Pulmonary artery endothelial cell (primary cell): ENCODE measurements at places on chromosomes 2 and 18. TPM values are rescaled to one million over a fixed set of nuclear protein-coding genes. Genes with fewer than 3 reads are reported as not detected.

DNA sequence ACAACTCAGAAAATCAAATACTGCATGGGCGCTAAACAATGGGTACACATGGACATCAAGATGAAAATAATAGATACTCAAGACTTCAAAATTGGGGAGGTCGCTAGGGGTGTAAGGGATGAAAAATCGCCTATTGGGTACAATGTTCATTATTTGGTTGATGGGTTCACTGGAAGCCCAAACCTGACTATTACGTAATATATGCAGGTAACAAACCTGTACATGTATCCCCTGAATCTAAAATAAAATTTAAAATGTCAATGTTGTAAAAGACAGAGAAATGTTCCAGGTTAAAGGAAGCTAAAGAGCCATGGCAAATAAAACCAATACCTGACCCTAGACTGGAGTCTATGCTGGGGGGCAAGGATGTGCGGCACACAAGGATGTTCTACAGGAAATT, 80.4 kb upstream of the CCBE1 start:
- DNase-seq, result no peak

SIGLEC15 gene
- total RNA-seq, result 0.13 TPM in 1 of 2 replicates, not detected in the other

DNA sequence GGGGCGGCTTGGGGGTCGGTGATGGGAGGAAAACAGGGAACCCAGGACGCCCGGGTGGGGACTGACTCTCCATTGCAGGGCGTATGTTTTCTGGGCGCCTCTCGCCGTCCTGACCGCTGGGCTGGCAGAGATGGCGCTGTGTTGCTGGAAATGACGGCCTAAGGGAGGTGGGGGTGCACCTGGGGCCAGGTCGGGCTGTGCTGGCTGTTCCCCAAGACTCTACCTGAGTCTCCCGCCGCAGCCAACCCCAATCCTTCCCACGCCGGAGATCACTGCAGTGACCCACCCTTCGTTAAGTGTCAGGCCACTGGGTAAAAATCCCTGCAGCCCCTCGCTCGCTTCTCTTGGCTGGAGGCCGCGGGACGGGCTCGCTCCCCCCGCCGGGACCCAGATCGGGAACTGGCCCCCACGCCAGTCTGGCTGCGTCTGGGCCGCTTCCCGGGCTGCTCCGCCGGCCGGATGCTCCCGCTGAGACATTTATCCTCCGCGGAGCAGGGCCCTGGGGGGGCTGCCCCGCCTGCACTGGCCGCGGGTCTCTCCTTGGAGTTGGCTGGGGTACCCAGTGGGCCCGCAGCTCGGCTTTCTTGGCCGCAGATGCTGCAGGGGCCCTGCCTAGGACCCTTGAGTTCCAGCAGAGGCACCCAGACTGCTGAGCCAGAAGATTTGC, 7.8 kb upstream of the ARMC9 start:
- no peak for DNase-seq

GRCh38 chr2:182179176-182179575, 193.5 kb downstream of the PPP1R1C start:
- no peak for DNase-seq

CRYGD gene
- not detected in 2 replicates for total RNA-seq

SH3BP4 gene
- 47.7 and 56.5 TPM in 2 replicates for total RNA-seq

IL18R1 gene
- total RNA-seq, result 3.7 and 8.3 TPM in 2 replicates

DNA sequence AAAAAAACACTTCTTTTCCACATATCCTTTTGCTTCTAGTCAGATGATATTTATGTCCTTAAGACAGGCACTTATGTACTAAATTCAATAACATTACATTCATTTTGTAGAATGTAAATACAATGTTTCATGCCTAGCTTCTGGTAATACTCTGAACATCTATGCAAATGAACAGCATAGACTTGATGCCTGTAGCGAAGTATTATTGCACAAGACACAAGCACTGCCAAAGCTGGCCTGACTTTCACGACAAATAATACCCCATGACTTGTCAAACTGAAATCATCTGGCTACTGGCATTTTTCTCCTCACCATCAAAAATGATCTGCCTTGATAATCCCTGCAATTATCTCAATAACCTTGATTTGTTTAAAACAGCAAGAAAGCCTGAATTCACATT, 101.3 kb downstream of the L3MBTL4 start:
- DNase-seq, result no peak

DNA sequence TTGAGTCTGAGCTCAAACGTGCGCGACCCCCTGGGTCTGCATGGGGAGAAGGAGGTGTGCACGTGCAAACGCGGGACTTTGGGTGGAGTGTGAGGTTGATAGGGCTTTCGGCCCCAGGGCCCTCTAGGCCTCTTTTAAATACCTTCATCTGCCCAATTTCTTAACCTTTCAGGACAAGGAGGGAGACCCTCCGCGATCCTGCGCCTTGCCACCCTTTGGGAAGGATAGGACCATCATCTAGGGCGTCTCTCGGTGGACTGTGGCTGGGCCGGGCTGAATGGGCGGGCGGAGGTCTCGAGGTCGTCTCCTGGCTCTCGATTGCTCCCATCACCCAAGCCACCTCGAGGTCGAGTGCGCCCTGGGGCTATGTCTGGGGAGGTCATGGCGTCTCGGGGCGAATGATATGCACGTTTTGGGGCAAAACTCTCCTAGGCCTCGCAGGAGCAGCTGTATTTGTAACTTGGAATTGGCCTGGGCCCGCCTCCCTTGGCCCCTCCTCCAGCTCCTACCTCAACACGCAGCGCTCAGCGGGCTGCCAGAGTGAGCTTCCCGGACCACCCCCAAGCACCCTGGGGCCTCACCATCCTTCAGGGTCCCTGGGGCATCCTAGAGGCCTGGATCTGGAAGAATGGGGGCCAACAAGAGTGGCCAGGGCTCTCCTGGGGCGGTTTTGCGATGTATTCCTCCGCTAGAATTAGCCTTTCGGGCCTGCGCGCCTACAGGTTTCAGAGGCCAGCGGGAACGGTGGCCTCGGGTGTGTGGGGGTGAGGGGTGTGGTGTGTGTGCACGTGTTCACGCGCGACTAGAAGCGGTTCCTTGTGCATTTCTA, 8.7 kb upstream of the SIX3 start:
- DNase-seq, result no peak

GRCh38 chr18:47095810-47096209, 54.5 kb downstream of the HDHD2 start:
- no peak for DNase-seq

DNA sequence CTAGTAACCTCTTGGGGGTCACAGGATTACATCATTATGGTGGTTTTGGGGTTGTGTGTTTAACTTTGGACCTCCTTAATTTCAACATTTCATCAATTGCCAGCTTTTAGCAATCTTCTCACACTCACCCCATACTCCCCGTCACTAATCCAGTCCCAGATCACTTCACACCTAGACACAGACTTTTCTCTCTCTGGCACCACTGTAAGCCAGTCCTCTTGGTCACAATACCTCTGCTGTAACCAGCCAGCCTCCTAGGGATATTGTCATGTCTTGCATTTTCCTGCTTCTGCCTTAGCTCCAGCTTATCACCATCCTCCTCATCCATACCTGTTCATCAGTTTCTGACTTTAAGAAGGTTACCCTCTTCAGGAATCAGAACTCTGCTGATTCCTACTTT, 1.6 kb upstream of the STK17B start:
- no peak for DNase-seq

GRCh38 chr18:2169656-2170055, 401.6 kb downstream of the METTL4 start:
- DNase-seq, result no peak

- DNase-seq, result no peak
These were observed 118.5 kb upstream of the HDAC4 start for GRCh38 chr2:239519089-239519920.

DNA sequence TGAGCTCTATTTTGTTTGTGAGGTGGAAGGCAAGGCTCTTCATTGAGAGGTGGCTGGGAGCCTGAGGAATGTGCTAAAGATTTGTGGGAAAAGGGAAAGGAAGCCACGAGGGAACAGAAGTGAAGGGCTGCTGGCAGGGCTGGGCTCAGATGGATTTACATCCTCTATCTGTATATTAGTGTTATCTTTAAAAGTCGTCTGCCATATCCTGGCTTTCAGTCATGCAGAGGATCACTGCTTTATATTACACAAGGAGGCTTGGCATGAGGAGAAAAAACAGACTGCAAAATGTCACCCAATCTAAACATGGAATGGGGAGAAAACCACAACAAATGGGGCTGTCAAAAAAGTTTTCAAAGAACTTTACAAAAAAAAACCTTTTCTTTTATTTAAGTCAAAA, 434.4 kb downstream of the HRH4 start:
- DNase-seq, result no peak

- no peak for DNase-seq
These were observed 24.5 kb upstream of the TGIF1 start for GRCh38 chr18:3425446-3425845.

DNA sequence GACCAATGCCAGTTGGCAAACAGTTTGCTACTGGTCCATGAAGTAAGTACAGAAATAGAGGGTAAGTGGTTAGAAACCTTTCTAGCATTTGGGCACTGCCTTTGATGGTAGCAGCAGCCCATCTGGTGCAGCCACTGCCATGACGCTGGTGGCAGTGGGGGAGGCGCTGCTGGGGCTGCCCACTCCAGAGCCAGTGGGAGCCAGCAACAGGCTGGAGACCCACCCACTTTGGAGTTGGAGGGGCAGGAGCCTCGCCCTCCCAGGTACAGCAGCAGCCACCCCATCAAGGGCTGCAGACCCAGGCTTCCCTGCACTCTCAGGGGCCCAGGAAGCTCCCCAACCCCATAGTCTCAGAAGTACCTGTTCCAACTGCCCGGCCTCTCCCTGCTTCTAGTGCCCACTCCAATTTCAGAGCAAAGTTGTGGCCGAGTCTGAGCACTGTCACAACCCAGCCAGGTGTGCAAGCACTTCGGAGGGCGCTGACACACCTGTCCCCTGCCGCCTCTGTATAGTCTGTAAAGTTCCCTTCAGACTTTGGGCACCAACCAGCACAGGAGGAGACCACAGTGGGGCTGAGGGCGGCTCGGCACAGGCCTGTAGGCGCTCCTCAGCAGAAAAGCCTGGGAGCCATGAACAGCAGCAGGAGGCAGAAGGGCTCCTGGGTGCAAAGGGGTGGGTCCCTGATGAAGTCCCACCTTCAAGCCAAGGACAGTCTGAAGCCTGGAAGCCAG, 125.6 kb upstream of the CCDC150 start:
- no peak for DNase-seq

GRCh38 chr18:61949946-61950345, 57.1 kb upstream of the RNF152 start:
- no peak for DNase-seq

GRCh38 chr2:119062179-119062578, 96.4 kb downstream of the C1QL2 start:
- DNase-seq, result no peak

DNA sequence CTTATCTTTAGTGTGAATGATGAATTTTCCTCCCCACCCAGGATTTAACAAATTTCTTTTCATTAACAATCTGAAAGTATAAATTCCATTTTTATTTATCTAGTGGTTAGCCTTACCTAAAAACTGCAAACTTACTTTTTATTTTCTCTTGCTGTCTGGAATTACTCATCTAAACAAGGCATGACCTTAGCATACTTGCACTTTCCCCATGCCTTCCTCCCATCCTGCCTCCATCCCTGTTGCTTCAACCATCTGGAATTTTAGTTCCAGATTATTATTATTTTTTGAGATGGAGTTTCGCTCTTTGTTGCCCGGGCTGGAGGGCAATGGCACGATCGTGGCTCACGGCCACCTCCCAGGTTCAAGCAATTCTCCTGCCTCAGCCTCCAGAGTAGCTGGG, 35.6 kb downstream of the GDF7 start:
- no peak for DNase-seq

TMEM247 gene
- total RNA-seq, result not detected in 2 replicates
